Mucosa of descending colon (tissue), 3 donors: ENCODE measurements at places on chromosomes 11 and 22. TPM values are rescaled to one million over a fixed set of nuclear protein-coding genes. Genes with fewer than 3 reads are reported as not detected.

Gene MYBPC3
- 1.1 TPM for total RNA-seq

Gene DDX17
- 363 TPM for total RNA-seq

Gene GLB1L2
- 27.9 TPM for total RNA-seq

DNA sequence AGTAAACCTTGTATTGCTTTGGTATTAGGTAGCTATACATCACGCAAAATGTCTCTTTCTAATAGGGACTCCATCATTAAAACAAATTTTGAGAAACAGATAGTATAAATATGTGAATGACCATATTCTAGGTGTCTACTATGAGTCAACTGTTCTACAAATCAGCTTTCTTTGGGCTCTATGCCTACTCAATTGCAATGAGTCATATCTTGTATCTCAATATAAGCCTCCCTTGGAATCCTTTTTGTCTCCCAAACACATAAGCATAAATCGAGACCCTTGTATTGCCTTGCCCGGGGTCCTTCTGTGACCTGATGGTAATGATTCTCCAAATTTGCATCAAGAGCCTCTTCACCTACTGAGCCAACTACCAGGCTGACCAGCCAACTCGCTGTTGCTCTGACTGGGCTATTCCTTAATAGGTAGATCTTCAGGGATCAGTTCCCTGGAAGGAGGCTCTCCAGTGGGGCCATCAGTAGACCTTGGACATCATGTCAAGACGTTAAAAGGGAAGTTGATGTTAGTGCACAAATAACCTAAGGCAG lies 22.2 kb downstream of the BLID start:
- no peak for DNase-seq

GRCh38 chr11:17855531-17856290 lies 121.1 kb downstream of the KCNC1 start:
- DNase-seq, result no peak

Gene ACRV1
- total RNA-seq, result not detected

DNA sequence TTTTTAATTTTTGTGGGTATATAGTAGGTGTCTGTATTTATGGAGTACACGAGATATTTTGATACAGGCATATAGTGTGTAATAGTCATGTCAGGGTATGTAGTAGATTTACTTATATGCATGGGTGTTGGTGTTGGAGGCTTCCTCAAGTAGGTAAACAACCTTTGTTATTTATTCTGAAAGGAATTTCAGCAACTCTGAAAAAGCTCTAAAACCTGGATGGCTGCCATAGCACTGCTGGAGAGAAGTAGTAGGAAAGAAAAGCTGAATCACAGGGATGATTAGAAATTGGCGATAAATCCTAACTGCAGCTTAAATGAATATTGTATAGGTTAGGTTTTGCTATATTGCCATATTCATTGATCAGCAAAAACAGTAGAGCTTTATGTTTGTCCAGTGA lies 44.4 kb upstream of the ST14 start:
- DNase-seq, result no peak

- DNase-seq, result no peak
Observed at GRCh38 chr11:96151501-96151900, 191.5 kb downstream of the MAML2 start.

Gene SLC22A12
- total RNA-seq, result not detected
